ENCODE measurements at places on chromosomes 2 and 18.

DNA sequence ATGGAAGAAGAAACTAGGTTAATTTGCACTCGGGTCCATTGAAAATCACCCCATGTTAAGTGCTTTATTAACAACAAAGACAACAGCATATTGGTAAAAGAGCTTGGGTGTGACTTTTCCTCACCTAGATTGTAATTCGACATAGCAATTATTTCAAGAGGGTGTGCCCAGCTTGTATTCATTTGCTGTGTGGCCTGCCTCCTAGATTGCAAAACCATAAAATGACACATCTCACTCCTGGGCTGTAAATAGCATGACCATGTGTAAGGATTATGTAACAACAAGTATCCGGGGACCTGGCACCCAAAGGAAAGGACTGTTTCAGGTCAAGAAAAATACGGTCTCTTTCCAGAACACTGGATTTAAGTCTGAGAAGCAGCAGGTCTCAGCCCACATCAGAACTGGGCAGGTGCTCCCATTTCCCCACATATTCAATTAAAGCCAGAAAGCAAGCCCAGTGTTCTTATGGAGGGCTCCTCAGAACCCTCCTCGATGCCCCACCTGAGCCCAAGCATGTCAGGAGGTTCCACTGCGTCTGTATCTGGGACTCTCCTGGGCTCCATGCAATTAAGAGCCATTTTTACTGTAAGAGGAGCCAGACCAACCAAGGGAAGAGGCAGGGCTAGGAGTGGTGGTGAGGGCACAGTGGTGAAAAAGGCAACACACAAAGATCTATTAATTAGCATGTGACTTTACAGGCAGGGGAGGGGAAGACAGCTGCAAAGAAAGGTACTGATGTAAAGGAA lies 39.2 kb downstream of the MREG start:
- no peak for DNase-seq

- DNase-seq, result peak; percentile 49
These were observed 20.0 kb upstream of the RESP18 start for GRCh38 chr2:219352448-219353023.

DNA sequence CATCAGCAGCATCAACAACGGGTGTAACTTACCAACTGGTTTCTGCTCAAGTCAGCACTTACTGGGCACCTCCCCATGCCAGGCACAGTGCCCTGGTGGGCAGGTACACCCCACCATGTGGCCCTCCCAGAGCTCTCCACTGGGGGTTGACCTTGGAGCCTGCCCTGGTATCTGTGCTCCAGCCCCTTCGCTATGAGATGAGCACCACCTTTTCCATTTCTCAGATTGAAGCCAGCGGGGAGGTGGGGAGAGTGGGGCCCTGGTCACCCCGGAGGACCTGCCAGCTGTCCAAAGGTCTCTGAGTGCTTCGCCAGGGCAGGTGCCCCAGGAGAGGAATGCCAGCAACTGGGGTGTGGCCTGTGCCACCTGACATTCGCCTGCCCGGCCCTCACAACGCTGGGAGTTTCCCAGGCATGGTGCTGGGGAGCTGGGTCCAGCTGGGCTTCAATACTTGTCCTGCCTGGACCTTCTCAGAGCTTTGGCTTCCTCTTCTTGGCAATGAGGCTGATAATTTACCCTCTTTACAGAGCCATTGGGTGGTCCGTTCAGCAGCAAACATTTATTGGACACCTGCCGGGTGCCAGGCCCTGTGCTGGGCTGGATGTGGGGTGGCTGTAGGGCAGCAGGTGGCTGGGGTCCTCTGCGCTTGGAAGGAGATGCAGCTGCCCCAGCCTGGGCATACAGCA lies 5.9 kb upstream of the ZAP70 start:
- no peak for DNase-seq

DNA sequence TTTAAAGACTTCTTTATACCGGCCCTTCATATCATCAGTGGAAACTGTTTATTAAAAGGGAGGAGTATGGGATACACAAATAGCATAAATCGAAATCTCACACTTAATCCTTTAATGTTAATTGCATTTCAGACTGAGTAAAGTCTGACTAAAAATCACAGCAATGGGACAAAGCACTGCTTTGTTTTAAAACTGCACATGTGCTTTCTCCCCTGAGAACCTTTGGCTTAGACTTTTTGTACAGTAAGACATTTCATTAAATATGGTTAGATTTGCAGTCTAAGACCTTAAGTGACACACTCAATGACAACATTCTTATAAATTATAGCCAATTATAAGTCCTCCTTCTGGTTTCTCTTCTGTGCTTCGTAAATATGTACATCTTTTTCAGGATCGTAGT lies 12.5 kb downstream of the METTL21A start:
- no peak for DNase-seq

DNA sequence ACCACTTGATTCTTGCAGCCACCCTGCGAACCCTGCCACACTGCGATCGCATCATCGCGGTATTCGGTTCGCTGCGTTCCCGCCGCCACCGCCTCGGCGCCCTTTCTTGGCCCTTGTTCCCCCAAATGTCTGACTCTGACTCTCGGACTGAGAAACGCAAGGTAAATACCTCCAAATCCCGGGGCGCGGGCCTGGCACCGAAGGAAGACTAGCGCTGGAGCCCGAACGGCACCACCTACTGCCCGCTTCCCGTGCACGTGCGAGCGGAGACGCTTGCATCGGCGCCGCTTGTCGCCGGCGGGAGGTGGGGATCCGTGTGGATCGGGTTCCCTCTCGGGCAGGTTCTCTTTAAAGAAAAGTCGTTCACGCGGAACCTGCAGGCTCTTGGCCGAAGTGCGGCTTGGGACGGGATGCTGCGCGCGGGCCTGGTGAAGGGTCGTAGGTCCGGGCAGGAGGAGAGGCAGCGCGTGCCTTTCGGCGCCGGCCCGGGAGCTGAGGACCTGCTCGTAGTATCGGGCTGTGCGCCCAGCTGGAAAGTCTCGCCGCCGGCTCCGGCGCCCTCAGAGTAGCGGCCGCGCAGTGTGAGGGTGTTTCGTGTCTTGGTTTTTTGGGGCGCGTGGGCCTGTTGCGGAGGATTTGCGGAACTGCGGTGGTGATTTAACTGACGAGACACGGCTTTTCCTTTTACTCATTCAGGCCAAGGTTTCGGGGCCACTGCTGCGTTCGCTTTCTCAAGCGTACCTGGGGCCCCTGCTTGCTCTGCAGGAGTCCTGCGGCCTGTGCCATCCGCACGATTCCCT lies 514 bp downstream of the BCL2L11 start:
- DNase-seq, result peak; percentile 38

- no peak for DNase-seq
These were observed 26.4 kb downstream of the ELP2 start for GRCh38 chr18:36155851-36156757.

- DNase-seq, result no peak
These were observed 367.4 kb upstream of the GULP1 start for GRCh38 chr2:187924293-187924692.

DNA sequence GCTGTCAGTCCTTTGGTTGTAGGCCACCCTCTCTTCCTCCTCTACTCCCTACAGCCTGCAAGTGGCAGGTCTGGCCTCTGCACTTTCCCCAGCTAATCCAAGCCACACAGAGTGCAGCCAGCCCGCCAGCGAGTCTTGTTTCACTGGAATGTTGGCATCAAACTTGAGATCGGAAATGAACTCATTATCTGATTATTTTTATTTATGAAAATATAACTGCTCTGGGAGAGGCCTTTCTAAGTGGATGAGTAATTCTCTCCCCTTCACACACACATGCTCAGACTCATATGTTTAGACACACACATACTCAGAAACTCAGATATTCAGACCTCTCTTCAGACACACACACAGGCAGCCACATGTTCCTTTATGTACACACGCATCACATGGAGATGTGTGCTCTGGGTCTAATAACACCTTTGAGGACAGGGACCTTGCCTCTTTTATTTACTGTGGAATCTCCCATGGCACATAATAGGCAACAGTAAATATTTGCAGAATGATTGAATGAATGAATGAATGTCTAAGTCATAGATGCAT lies 151.3 kb downstream of the ZFP36L2 start:
- DNase-seq, result peak; percentile 98

DNA sequence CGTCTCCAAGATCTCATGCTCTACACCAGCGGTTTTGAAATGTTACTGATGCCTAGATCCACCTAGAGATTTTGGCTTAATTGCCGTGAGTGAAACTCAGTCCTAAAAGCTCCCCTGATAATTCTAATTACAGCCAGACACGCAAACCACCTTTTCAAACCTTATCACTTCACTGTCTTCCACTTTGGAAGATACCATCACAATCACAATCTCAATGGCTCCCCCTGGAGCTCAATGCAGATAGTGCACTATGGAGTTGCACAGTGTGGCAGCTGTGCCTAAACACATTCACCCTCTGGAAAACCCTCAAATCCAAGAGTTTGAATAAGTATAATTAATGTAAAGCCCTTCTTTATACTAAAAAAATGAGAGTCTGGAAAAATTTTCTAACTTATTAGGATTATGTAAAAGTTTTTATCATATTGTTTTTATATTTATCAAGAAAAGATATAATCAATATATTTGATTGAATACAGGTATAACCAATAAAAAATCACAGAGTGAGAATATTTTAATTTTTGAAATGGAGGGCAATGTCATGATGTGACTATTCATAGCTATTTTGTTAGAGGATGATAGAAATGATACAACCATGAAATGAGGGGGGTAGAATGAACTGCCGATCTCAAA lies 102.9 kb upstream of the SLC8A1 start:
- peak; percentile 50 for DNase-seq

DNA sequence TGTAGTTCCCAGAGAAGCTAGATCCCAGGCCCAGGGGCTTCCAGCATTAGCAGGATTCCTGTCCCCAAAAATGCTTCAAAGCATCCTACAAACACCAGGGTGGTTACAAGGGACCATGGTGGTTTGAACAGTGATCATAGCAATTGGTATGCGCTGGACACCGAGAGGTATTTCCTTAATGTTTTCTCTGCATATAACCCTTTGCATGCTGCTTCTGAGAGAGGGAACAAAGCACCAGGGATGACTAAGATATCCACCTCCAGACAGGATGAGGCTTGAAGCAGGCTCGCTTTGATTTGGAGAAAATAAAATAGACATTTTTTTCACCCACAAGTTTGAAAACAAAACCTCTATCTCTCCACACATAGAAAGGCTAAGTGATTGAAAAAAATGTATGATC lies 50.5 kb upstream of the TSPYL6 start:
- peak; percentile 64 for DNase-seq

DNA sequence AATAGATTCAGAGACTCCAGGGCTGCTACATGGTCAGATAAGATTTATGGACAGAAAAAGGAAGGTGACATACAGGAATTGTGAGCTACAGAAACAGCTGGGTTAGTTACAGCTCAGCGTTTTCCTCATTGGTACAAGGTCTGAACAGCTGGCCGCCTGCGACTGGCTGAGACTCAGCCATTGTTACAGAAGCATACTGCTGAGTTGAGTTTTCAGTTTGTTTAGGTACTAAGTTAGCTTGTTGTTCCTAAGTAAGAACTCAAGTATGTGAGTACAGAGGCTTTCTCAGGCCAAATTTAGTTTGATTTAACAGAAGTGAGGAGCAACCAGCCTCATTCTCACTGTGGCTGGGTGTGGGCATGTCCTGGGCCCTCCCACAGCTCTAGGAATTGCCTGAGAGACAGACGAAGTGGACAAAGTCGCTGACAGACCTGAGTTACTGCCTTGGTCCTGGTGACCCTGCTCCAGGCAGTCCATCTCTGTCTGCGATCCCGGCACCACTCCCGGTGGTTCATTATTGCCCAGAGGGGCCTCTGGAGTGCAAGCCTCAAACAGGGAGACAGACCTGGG lies 27.8 kb upstream of the RHOB start:
- peak; percentile 36 for DNase-seq

GRCh38 chr18:7604361-7604760 lies 37.2 kb downstream of the PTPRM start:
- no peak for DNase-seq

- DNase-seq, result no peak
These were observed 84.3 kb downstream of the COL4A4 start for GRCh38 chr2:227079726-227080125.

GRCh38 chr2:240245706-240246105 lies 105.2 kb upstream of the OTOS start:
- DNase-seq, result no peak

- peak; percentile 69 for DNase-seq
These were observed 16.6 kb downstream of the NIF3L1 start for GRCh38 chr2:200905618-200906296.

DNA sequence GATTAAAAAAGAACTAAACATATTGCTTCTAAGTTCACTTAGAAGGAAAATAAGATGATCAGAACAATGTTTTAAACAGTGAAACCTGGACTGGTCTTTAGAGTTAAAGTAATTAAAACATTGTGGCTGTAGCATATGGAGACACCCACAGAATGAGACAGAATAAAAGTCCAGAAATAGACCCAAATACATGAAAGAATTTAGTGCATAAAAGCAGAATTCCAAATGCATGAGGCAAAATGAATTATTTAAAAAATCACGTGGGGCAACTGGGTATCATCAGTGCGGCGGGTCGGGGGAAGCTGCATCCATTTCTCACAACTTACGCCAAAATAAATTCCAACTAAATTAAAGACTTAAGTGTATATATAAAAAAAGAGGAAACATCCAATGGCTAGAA lies 12.1 kb downstream of the RNF149 start:
- DNase-seq, result peak; percentile 6

GRCh38 chr2:990970-991369 lies 40.3 kb downstream of the SNTG2 start:
- no peak for DNase-seq

DNA sequence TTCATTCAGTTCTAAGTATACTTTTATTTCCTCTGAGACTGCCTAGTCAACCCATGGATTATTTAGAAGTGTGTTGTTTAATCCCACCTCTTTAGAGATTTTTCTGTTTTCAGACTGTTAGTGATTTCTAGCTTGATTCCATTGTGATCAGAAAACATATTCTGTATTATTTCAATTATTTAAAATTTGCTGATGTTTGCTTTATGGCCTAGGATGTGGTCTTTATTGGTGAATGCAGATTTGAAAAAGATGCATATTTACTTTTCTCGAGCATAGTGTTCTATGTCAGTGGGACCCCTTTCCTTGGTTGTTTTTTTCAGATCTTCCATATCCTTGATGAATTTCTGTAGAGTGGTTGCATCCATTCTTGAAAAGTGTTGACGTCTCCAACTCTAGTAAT lies 487.2 kb upstream of the HS6ST1 start:
- no peak for DNase-seq

DNA sequence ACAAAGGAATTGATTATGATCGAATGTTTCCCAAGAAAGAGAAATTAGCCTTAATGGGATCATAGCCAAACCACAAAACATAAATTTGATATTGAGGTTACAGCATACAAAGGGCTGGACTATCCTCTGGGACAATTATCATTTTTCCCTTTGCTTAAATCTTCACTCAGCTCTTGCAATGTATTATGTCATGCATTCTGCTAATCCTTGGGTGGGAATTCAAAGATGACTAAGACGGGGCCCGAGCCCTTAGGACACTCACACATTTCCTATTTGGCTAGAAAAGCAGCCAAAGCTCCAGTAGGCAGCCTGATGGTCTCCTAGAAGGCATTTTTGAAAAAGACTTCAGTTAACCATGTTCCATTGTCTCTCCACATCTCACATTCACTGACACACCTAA lies 17.2 kb upstream of the NMI start:
- peak; percentile 77 for DNase-seq
